Kidney (tissue), 22 donors: ENCODE measurements at places on chromosomes 13 and 19. TPM values are rescaled to one million over a fixed set of nuclear protein-coding genes. Genes with fewer than 3 reads are reported as not detected.

Gene GNA15
- total RNA-seq = 8.7 TPM

DNA sequence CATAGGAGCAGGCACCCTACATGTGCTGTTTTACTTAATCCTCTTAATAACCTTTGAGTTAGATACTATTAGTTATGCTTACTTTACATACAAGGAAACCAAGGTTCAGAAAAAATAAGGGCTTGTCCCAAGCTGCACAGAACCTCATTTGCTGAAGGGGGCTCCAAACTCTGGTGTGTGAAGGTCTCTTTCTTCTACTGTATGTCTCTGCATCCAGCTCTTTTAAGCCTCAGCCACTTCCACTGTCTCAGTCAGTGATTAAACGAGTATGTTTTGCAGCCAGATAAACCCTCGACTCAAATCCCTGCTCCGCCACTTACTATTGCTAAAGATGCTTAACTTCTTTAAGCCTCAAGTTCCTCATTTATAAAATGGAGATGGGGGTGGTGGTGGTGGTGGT lies 112.4 kb upstream of the WASF3 start:
- DNase-seq = no peak

- DNase-seq = no peak
Measured at GRCh38 chr13:98878486-98879126, 99.3 kb downstream of the DOCK9 start.

Gene FAM216B
- total RNA-seq = 0.09 TPM

DNA sequence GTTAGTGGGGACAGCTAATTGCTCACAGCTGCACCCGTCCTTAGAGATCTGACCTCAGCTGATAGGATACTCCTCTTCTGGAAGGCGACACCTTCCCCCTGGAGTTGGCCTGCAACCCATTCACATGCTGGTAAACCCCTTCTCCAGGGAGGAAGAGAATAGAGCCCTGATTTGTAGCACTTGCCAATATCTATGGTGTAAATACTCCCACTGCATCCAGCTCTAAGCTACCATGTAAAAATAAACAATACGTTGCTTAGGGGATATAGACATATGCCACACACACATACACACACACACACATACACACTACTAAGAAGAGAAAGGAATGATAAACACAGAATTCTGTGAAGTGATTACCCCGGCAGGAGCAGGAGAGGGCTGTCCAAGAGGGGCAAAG lies 49.4 kb upstream of the KCTD15 start:
- no peak for DNase-seq
